ENCODE measurements at places on chromosomes 16 and 17. TPM values are rescaled to one million over a fixed set of nuclear protein-coding genes. Genes with fewer than 3 reads are reported as not detected.

CASKIN2 gene
- total RNA-seq = 0.74 TPM

ATP2C2 gene
- total RNA-seq = not detected

RNF222 gene
- not detected for total RNA-seq

UBE2Z gene
- total RNA-seq = 108 TPM

CCL3 gene
- 123 TPM for total RNA-seq

CA4 gene
- not detected for total RNA-seq

AIPL1 gene
- not detected for total RNA-seq

NUTF2 gene
- total RNA-seq = 126 TPM

HOXB9 gene
- total RNA-seq = 0.15 TPM

CMTM2 gene
- total RNA-seq = 3.4 TPM

MPP3 gene
- not detected for total RNA-seq

SYT17 gene
- not detected for total RNA-seq

AOC2 gene
- 2.6 TPM for total RNA-seq

LPO gene
- not detected for total RNA-seq

ALDH3A1 gene
- not detected for total RNA-seq

MYLK3 gene
- total RNA-seq = 0.22 TPM

TAF15 gene
- total RNA-seq = 280 TPM
